ENCODE measurements at places on chromosomes 4 and X.

DNA sequence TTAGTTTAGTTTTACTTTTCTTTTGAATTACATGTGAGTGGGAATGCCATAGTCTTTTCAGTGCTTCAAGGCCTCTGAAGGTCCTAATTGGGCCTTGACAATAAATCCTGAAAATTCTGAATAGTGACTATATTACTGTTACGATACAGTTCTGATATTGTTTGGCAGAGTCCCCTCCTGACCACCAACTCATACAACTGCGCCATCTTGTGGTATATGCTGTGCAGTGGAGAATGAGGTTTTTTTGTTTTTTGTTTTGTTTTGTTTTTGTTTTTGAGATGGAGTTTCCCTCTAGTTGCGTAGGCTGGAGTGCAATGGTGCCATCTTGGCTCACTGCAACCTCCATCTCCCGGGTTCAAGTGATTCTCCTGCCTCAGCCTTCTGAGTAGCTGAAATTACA is 56.6 kb upstream of the CHRDL1 start:
- peak; percentile 27 for DNase-seq

DNA sequence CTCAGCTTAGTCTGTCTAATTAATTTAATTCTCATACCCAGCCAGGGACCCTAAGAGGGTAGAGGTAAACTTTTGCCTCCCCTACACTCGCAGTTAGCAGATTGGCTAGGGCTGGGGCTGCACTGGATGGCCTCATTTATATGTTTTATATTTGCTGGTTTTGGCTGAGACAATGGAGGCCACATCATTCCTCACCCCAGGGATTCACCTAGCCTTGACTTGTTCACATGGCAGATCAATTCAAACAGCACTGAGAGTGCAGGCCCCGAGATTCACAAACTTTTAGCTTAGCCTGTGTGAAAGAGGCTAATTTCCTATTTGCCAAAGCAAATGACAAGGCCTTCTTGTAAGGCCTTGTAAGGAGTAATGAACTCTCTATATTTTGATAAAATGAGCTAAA is 844.4 kb downstream of the ARAP2 start:
- DNase-seq: no peak

DNA sequence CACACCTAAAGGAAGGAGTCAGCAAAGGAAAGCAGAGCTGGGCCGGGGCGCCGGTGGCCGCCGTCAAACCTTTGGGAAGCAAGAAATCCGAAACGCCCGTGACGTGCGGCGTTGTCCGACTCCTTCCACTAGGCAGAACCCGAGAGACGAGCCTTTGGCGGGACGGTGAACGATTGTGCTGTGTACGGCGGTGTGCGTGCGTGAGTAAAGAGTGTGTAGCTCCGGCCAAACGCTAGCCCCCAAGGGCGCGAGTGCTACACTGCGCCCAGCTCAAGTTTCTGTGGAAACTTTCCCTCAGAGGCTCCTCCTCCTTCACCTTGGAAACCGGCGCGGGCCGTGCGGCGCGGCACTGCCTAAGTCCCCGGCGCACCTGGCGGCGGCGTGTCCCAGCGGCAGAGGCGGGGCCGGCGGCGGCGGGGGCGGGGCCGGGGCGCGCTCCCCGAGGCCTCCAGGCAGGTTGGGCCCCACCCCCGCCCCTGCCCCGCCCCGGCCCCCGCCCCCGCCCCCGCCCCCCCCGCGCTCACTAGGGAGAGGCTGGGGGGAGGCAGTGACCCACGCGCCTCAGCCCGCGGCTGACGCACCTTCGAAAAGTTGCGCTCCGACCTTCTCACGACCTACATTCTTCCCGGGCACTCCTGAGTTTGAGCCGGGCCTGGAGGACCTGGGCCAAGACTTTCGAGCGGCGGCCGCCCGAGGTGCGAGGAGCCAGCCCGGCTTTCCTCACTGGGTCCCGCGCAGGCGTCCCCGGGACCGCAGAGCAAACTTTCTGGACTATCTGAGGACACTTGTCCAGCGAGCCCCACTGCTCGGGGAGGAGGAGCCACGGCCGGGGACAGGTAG is at the start of gene FHIP1A:
FHIP1A (plus strand) TSS at position 547 of the 840 bp plus-strand sequence. CDS start 157,084 bp downstream, outside the sequence.
- peak; percentile 70 for DNase-seq

- peak; percentile 44 for DNase-seq
Observed at GRCh38 chr4:76504613-76505465, 69.8 kb downstream of the SHROOM3 start.

DNA sequence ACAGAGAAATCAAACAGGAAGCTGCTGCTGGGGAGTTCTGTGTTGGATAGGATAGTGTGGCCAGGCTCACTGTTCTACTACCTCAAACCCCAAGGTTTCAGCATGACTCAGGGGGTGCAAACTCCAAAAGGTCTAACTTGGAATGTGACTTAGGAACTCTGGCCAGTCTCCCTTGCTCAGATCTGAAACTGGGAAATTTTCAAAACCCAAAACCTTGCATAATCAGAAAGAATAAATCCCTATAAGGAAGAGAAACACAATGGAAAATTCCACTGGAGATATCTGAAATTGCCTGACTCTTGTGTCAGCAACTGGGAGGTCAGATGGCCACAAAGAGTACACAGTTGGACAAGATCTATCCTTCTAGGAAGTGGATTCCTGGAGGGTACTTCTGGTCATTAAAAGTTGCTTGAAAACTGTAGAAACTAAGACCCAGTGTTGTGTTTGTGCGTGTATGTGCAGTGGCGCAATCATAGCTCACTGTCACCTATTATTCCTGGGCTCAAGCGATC is 58.0 kb downstream of the PPEF2 start:
- DNase-seq: no peak

GRCh38 chr4:107760281-107760947 is 40.4 kb upstream of the PAPSS1 start:
- no peak for DNase-seq

- DNase-seq: no peak
Observed at GRCh38 chrX:12496343-12496742, 294.9 kb upstream of the PRPS2 start.

DNA sequence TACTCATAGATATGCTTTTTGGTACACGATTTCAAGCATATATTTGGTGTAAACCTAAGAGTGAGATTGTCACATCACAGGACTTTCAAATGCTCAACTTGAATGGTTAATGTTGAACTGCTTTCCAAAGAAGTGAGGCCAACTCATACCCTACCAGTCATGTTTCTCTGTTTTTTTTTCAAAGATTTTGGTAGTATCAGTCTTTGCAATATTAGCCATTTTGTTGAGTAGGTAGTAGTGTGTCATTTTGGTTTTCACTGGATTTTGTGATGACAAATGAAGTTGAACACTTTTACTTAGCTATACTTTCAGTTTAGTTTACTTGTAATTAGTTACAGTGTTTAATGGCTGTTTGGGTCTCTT is 12.5 kb upstream of the HS3ST1 start:
- no peak for DNase-seq

Measured in NCI-H774 (cell line).